ENCODE measurements at places on chromosomes 5 and 9. TPM values are rescaled to one million over a fixed set of nuclear protein-coding genes. Genes with fewer than 3 reads are reported as not detected.

The PDZD2 gene
- total RNA-seq = 17.5 TPM

DNA sequence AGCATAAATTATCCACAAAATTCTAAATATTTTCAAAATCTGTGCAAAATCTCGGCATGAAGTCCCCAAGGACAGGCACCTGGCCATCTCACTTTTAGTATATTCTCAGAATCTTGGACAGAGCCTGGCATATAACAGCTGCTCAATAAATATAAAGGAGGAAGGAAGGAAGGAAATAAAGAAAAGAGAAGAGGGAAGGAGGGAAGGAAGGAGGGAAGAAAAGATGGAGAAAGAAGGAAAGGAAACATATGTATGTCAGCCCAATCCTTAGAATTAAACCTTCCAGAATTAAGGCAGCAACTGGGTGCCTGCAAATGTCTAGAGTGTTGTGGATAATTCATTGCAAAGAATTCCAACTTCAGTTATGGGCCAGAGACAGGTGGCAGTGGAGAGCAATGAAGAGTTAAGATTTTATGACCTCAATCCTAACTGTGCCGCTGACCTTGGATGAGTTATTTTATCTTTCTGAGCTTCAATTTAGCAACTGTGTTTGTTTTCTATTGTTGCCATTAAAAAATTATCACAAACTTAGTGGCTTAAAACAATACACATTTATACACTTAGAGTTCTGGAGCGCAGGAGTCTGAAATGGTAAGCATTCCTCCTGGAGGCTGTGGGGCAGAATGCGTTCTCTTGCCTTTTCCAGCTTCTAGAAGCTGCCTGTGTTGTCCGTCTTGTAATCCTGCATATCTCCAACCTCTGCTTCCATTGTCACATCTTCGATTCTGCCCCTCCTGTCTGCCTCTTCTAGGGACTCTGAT is 200.9 kb upstream of the MSX2 start:
- no peak for DNase-seq

The CLINT1 gene
- 83.3 TPM for total RNA-seq

DNA sequence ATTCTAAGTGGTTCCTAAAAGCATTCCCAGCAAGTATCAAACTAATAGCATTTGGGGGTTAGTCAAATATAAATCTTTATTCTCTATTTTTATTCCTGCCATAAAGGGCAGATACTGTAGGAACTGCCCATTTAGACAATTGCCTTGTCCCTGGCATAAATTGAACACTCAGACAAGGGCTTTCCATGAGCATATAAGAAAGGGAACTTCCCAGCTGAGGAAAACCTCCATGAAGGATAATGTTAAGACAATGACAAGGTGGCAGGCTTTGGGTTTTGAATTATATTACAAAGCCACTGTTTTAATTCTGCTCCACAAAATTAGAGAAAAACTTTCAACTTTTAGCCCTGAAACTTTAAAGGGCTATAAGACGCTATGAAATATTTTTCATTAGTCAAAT is 81.3 kb downstream of the ST8SIA4 start:
- no peak for DNase-seq

GRCh38 chr9:4148751-4149150 is 151.1 kb downstream of the GLIS3 start:
- no peak for DNase-seq

All from psoas muscle (tissue), 8 donors.